ENCODE measurements at places on chromosomes 6 and 20.
A peak's percentile ranks its signal among the peaks of the same experiment; 100 is the strongest.

GRCh38 chr6:47836046-47836445 is 54.2 kb downstream of the OPN5 start:
- no peak for DNase-seq

DNA sequence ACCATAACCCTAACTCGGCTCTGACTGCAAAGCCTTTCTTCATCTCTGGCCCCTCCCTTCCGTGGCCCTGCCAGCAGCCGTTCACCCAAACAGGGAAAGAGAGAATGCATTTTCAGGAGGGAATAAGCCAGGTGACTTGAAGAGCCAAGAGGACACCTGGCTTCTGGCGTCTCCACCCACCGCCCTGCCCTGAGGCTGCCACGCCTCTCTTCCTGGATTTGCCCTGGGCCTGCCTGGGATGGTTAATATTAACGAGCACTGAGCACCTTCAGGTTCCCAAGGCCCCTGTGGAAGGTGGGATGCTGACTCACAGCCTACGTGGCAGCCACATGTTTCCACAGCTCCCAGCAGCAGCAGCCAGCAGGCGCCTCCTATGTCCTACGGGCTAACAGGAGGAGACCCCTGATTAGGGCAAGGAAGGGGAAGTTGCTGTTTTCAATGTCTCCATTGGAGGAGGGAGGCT is 138.0 kb upstream of the RREB1 start:
- DNase-seq = no peak

GRCh38 chr6:168250250-168250649 is 69.3 kb downstream of the DACT2 start:
- DNase-seq = no peak

DNA sequence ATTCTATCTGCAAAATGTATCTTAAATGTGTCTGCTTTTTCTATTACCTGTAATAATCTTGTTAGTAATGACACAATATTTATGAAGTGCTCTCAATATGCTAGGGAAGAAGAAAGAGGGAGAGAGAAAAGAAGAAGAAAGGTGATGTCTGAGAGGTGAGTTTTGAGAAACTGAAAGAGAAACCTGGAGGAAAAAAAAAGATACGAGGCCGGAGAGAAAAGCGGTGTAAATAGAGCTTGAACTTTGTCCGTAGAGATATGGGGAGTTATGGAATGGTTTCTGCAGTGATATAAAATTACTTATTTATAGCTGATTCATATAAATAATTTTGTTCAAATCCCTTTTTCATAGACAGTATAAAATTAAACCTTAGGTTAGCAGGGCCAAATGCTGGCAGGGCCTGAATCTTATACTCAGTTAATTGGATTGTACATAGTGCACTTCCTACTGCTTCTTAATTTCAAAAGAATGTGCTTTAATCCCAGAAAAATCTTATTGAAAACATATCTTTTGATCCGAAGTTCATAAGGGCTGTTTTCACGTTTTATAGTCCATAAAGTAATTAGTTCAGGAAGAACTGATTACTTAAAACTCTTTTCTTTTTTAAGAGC is 43.0 kb downstream of the MYB start:
- DNase-seq = no peak

- DNase-seq = no peak
Measured at GRCh38 chr20:44394702-44395460, 39.4 kb downstream of the HNF4A start.

GRCh38 chr20:47262008-47262364 is 94.5 kb downstream of the ZMYND8 start:
- no peak for DNase-seq

DNA sequence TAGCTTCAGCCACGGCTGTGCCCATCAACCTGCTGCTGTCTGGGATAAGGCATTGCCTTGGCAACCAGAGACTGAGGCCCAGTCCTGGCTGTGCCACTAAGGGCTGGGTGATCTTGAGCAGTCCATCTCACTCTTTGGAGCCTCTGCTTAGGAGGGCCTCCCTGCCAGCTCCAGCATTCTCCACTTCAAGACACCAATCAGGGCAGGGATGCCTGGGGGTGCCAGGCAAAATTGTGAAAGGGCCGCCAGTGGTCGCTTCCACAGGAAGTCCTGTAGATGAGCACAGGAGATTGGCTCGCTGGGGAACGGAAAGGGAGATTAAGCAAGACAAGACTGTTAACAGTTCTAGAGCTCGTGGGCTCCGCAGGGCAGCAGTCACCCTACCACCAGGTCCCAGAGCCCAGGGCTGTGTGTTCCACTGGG is at the start of gene RAB44:
TSS of gene RAB44 (plus strand) at position 346 of the 423 bp plus-strand sequence. CDS start 6,410 bp downstream, outside the sequence.
- no peak for DNase-seq

DNA sequence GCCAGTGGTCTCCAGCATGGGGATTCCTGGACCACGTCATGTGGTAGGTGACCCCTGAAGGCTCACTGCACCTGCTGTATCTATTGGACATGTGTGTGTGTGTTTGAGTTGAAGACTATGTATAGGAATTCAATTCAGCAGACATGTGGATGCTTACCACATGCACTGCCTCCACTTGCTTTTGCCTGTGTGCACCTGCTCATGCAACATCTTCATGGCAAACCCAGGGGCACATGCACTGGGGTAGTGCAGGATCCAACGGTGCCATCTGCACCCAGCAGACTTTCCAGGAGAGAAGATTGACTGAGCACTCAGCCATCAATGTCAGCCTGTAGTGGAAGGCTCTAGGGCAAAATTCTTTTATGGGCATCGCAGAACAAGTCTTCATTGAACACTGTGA is 299.4 kb downstream of the CDH26 start:
- DNase-seq = no peak

GRCh38 chr6:138856654-138857053 is 60.8 kb downstream of the ECT2L start:
- DNase-seq = no peak

- DNase-seq = peak; percentile 39
Measured at GRCh38 chr6:161242779-161243693, 30.8 kb downstream of the AGPAT4 start.

DNA sequence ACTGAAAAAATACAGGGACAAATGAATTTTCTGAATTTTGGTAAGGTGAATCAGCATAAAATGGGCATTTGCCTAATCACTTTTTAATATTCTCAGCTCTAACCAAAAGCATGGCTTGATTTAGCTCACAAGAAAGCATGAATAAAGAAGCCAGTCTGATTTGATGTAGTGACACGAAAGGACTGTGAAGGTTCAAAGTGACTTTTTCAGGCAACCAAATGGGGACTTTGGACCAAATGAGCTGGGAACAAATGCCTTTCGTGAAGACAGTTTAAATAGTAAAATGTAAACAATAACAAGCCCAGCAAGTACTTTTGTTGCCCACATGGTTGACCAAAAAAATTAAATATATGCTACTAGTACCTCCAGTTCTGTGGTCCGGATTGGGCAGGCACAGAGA is 12.9 kb upstream of the CBLN4 start:
- DNase-seq = no peak

DNA sequence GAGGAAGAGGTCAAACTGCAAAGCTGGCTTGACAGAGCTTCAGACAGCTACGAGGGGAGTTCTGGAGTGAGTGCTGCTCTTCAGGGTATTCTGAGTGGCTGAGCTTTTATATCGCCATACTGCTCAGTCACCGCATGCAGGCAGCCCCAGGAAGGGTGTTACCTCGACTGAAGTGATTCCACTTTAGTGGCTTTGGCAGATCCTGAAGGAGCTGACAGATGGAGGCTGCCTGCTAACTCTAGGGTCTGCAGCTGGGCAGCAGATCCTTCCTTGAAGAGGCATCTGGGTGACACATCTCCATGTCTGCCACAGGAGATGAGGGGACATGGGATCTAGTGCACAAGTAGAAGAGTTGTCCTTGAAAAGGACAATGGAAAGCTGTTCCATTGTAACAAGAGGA is 3.7 kb upstream of the DEK start:
- no peak for DNase-seq

DNA sequence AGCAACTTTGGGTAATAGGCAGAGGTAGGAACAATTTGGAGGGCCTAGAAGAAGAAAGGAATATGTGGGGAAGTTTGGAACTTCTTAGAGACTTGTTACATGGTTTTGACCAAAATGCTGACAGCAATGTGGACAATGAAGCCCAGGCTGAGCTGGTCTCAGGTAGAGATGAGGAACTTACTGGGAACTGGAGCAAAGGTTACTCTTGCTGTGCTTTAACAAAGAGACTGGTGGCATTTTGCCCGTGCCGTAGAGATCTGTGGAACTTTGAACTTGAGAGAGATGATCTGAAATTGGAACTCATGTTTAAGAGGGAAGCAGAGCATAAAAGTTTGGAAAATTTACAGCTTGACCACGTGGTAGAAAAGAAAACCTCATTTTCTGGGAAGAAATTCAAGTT is 28.3 kb upstream of the TMEM200A start:
- DNase-seq = no peak

GRCh38 chr20:7879883-7880282 is 60.4 kb downstream of the HAO1 start:
- no peak for DNase-seq

DNA sequence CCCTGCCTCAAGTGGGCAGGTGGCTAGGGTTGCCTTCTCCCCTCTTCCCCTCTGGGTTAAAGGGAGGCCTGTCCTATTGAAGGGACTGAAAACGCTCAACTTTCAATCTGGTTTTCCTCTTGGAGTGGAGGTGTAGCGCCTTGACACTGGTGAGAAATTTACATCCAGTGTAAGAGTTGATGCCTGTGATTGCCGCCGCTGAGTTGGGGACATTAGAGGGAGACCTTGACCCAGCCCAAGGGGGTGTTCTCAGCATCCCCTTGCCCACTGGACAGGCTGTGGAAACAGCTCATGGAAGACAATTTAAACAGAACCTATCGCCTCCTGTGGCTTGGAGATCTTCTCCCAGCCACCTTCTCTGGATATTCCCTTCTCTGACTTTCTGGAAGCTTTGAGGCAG is 61.6 kb downstream of the SLC24A3 start:
- DNase-seq = no peak

GRCh38 chr6:1724616-1725015 is 114.9 kb downstream of the FOXC1 start:
- DNase-seq = no peak

DNA sequence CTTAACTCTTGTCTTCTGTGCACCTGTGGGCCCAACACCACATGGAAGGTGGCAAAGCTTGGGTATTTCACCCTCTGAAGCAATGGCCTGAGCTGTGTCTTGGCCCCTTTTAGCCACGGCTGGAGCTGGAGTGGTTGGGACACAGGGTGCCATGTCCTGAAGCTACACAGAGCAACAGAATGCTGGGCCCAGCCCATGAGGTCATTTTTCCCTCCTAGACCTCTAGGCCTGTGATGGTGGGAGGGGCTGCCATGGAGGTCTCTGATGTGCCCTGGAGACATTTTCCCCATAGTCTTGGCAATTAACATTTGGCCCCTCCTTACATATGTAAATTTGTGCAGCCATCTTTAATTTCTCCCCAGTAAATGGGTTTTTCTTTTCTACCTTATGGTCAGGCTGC is 620.8 kb downstream of the RFPL4B start:
- no peak for DNase-seq

DNA sequence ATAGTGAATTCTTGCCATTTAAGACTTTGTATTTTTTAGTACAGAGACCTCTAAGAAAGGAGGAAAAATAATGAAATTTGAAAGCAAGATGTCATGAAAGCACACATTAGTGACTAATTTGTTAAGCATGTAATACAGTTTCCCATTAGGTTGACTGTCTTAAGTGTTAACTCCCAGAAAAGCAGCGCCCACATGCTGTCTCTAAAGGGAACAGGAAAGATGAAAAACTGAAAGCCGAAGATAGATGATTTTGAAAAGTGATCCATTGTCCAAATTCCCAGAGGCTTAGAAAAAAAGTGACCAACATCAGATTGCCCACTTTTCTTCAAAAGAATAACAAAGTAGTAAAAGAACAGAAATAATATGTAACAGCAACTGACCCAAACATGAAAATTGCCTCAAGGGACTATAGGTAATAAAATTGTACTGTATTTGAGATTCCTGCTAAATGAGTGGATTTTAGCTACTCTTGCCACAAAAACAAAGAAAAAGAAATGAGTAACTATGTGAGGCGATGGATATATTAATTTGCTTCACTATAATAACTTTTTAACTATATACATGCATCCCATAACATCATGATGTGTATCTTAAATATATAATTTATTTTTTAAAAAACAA is 83.2 kb upstream of the OGFRL1 start:
- no peak for DNase-seq

GRCh38 chr6:134146268-134147033 is 94.0 kb upstream of the SLC2A12 start:
- DNase-seq = no peak

GRCh38 chr20:24751551-24751950 is 197.5 kb upstream of the CST7 start:
- no peak for DNase-seq

GRCh38 chr6:30325873-30326525 is 728 bp upstream of the TRIM39 start:
- DNase-seq = peak; percentile 82

DNA sequence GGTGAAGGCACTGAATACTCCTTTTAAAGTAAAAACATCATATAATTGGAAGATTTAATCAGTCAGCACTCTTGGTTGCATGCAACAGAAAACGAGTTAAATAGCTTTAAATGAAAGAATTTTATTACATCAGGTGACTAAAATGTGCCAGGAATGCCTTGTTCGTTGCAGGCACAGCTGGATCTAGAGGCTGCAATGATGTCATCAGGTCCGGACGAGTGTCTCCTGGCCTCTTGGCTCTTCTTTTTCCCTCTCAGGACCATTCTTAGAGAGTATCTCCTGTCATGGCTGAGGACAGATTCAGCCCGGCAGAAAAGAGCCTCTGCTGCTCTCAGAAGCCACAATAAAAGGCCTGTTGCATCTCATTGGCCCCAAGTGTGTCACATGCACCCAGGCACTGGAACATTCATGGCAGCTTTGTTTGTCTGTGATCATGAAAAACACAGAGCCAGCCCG is 510.7 kb upstream of the SULF2 start:
- DNase-seq = no peak

DNA sequence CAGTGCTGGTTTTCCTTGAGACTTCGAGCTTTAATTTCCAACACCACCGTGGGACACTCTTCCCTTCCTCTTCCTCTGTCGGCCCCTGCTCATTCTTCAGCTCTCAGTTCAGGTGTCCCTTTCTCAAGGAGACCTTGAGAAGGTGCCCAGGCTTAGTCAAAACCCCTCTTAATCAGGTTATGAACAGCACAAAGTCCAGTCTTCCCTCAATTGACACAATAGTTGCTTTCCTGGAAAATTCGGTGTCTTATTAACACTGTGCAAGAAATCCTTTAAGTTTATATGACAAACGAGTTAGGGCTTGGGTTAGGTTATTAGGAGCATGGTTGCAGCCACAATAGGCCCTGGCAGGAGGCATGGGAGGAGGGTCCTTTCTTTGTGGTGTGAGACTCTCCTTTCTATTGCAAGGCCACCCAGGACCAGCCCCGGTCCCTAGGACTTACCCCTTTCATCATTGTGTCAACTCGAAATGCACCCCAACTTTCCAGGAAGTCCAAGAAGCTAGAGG is 1.5 kb upstream of the NSFL1C start:
- no peak for DNase-seq

- no peak for DNase-seq
Measured at GRCh38 chr6:129369737-129370136, 340.2 kb downstream of the ARHGAP18 start.

DNA sequence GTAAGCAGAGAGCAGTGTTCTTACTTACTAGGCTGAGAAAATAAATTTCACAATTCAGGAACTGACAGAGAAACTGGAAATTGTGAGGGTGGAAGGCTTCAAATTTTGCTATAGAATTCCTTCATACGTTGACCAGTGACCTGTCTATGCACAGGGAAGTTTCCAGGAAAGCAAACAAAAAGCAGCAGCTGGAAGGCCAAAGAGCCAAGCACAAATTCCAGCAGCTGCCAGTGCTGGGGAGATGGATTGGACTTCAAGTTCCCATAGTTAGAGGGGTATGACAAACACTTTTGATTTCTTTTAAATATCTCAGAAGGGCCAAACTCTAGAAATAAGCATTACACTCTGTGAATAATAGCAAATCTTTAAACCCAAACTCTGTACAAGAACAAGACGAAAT is 299.1 kb upstream of the KCNQ5 start:
- no peak for DNase-seq

All from CD4-positive, alpha-beta memory T cell (primary cell).